K562 (cell line): ENCODE measurements at places on chromosomes 2 and 18. TPM values are rescaled to one million over a fixed set of nuclear protein-coding genes. Genes with fewer than 3 reads are reported as not detected.

DNA sequence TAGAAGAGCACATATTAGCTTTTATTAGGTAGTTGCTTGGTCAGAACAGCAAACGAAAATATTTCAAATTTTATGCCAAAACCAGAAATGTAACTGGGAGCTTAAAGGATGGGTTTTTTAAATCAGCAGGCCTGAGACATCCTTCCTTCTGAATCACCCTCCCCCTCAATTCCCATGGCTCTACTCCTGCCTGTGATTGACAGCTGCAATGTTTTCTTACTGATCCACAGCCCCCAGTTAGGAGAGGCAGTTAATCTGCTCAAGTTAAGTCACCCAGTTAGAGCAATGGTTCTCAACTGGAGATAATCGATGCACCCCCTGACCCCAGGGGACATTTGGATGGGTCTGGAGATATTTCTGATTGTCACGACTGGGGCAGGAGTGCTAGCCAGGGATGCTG lies 24.9 kb downstream of the KCTD18 start:
- no peak for DNase-seq

GRCh38 chr2:71693286-71694270 lies 240.2 kb downstream of the DYSF start:
- no peak for DNase-seq

The RPRM gene
- not detected in 2 replicates for total RNA-seq

DNA sequence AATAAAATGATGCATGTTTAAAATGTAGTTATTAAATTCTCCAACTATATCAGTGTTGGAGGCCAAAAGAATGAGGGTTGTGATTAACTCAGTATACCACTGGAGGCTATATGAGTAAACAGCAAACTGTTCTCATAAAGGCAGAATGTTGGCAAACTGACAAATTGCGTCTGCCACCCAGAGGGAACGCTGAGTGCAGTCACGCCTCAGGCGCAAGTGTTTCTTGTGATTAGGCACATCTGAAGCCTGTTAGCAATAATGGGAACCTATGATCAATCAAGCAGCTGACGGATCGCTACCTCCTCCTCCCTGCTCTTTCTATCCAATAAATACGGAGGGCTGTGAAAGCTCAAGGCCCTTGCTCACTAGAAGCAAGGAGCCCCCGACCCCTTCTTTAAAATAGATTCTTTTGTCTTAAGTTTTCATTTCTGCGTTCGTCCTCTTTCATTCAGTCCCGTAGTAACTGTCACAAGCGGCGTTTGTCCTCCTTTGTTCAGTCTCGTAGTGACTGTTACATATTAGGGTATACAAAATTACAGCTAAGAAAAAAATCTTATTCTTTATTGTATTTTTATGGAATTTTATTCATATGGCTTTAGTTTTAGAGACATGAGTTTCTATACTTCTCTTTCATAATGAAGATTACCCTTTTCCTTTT lies 16.3 kb upstream of the RMND5A start:
- no peak for DNase-seq

The VAMP5 gene
- 0.85 and 1.1 TPM in 2 replicates for total RNA-seq

DNA sequence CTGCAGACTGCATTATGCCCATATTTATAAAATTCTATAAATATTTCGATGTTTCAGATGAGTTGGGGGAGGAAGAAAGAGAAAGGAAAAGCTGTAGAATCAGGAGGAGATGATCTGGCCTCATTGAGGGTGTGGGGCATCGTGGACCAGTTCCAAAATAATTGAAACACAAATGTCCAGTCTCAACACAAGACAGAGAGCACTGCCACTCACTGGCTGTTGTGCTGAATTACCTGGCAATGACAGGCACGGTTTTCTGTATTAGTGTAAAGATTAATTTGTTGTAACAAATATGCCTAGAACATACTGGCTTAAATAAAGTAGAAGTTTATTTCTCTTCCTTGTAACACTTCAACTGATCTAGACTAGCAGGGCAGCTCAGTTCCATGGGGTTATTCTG lies 24.1 kb downstream of the POLE4 start:
- DNase-seq, result no peak

DNA sequence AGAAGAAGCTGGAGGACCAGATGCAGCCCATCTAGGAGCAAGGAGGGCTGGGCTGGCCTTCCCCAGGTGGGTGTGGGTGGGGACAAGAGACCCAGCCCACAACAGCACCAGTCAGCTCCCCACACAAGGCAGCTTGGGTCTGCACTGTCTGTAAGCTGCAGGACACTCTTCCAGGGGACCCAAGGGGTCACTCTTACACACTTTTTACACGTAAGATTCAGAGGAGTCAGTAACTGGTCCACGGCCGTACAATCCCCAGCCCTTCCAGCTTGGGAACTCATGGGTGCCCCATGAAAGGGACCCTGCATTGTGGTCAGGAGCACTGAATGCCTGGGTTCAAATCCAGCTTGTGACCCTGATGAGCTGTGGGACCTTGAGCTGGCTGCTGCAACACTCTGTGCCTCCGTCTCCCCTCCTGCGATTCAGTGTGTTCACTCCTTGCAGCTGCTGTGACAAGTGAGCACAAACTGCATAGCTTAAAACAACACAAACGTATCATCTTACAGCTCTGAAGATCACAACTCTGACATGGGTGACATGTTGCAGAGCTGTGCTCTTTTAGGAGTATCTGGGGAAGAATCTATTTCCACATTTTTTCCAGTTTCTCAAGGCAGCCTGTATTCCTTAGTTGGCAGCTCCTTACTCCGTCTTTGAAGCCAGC lies 11.1 kb upstream of the SLC66A3 start:
- DNase-seq, result no peak

The SNORC gene
- 0.80 and 1.7 TPM in 2 replicates for total RNA-seq

DNA sequence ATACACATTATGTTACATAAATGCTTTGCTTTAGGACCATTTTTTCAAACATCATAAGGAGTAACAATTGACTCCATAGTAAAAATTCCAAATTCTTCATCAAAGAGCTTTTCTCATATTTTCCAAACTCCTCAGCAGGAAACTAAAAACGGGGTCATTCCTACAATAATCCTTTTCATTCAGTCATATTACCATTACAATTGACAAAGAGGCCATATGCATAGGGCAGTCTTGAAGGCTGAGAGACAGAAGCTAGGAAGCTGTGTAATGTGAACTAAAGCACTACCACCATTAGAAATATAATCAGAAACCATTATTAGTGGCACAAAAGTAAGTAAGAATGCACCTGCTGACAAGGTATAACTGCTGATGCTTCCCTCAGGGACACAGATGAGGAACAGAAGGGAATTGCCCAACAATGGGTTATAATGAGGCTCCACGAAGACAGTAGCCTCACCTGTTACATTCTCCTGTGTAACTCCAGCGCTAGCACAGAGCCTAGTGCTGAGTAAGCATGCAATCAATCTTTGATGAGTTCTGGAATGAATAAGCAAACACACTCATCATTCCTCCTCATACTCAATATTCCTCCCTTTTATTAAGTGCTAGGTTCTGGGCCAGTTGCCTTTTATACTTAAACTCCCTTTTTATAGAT lies 942.3 kb downstream of the CPS1 start:
- DNase-seq, result no peak

DNA sequence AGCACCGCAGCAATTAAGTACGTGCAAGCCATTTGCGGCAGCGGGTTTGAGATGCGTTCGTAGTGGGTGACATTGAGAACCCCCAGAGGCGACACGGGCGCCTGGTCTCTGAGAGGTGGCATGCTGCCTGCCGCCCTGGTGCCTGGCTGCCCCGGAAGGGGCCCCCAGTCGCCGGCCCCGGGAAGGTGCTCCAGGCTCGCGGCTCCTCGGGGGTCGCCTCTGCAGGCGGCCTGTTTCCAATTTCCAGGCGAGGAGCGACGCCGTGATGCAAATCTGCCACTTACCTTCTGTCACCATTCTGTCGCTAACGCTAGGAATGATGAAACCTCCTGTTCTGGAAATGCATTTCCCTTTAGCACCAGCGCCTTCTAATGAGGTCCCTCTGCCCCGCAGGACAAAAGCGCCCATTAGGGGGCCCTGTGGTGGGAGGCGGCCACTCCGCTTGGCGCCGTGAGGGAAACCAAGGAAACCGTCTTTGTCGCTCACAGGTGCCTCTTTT lies 13.0 kb downstream of the KIF5C start:
- DNase-seq, result no peak

The GKN2 gene
- not detected in 2 replicates for total RNA-seq

GRCh38 chr2:677959-678550 lies 849 bp upstream of the TMEM18 start:
- no peak for DNase-seq

DNA sequence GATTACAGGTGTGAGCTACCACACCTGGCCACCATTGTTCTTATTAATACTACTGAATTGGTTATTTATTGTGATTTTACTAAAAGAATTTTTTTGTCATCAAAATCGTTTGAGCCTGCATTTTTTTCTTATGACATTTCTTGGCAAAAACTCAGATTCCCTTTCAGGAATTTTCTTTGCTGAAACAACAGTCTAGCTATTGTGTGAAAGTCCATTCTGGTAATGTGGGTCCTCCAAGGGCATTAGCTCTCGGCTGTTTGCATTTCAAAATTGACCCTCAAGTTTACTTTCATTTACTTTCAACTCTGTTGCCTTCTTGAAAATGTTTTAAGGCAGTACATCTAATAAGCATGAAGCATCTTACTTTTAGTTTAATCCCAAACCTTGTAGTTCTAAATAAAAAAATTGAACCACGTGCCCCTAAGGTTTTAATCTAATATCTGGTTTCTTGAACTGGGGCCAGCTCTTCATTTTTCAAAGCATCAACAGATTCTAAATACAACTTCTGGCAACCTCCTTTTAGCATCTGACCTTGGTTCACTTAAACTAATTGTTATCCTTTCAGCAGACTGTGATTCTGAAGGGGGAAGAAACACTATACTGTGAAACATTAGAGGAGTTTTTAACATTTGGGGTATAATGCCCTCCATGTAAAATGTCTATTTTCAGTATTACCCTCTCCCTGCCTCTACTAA lies 325.2 kb upstream of the RAB12 start:
- DNase-seq, result no peak

GRCh38 chr2:15584767-15585469 lies 6.8 kb upstream of the DDX1 start:
- DNase-seq, result no peak

DNA sequence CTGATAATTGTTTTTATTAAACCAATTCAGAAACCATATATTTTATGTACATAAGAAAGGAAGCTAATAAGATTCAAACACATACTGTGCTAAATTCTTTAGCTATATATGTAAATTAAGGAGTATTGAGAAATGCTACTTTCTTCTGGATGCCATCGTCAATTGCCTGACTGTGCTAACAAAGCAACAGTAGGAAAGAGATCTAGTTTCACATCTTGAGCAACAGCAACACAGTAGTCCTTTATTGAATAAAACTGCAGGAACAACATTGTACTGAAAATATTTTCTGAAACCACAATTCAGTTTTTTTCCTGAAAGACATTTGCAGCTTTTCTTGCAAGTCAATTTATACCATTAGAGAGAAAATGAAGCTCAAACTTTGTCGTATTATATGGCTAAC lies 1404.9 kb upstream of the SLC39A10 start:
- no peak for DNase-seq

GRCh38 chr2:162308747-162309503 lies 9.6 kb downstream of the IFIH1 start:
- no peak for DNase-seq

GRCh38 chr18:57397440-57398132 lies 37.6 kb upstream of the ONECUT2 start:
- DNase-seq, result no peak

The DPP10 gene
- total RNA-seq, result not detected in 2 replicates

The HOXD11 gene
- total RNA-seq, result not detected in 2 replicates

- no peak for DNase-seq
Observed at GRCh38 chr18:72122103-72122502, 422.0 kb downstream of the CBLN2 start.

GRCh38 chr2:69804416-69804815 lies 25.0 kb upstream of the GMCL1 start:
- no peak for DNase-seq

DNA sequence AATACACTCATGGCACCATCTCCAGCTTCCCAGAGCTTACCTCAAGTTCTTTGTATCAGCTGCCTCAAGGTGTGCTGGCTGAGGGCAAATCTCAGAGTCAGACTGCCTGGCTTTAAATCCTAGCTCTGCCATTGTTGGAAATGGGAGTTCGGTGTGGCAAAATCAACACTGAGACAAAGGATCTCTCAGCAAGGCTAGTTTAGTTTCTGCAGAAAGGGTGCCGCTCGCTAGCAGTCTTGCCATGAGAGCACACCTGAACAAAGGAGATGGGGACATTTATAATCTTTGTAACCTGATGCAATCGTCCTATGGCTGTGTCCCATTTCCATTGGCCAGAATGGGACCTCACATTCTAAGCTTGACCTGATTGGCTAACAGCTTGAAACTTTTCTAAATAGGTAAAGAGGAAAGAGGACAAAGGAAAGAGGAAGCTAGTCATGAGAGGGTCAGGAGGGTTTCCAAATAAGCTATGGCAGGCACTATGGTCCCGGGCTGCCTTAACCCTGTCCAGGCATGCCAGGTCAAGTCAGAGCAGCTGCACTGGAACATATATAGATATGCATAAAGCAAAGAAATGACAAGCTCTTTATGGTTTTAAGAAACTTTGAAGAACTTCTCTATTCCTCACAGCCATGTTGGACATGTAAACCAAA lies 4.3 kb upstream of the UBE2F start:
- no peak for DNase-seq

The TPRKB gene
- total RNA-seq, result 55.5 and 55.6 TPM in 2 replicates

DNA sequence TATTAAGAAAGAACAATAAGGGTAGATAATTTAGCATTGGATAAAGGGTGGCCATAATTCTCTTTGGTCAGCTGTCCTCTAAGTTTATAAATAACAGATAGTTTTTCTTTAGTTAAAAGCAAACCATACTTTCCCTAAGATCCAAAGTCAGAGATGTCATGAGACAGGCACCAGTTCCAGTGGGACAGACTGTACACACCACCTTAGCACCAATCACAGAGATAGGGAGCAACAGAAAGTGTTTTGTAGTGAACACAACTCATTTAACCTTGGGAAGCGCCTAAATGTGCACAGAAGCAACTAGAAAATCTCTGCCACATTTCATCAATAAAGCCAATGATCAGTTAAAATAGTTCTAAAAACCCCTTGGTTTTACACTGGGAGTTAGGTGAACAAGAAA lies 186.8 kb upstream of the SMAD7 start:
- no peak for DNase-seq

GRCh38 chr2:102103992-102104871 lies 38.3 kb upstream of the IL1R1 start:
- no peak for DNase-seq

The EMILIN2 gene
- 0.34 and 0.40 TPM in 2 replicates for total RNA-seq

The GREB1 gene
- total RNA-seq, result 0.42 and 1.3 TPM in 2 replicates

The B3GNT2 gene
- total RNA-seq, result 24.5 and 24.8 TPM in 2 replicates

The INO80C gene
- 42.1 and 46.6 TPM in 2 replicates for total RNA-seq

- DNase-seq, result no peak
Observed at GRCh38 chr2:143698888-143699570, 569.8 kb downstream of the ARHGAP15 start.

The TGFA gene
- total RNA-seq, result not detected in 2 replicates

The RAB6C gene
- not detected in 2 replicates for total RNA-seq
